ENCODE measurements at places on chromosomes 4 and X. TPM values are rescaled to one million over a fixed set of nuclear protein-coding genes. Genes with fewer than 3 reads are reported as not detected.

Gene FGF5
- not detected for total RNA-seq

Gene DACH2
- total RNA-seq: not detected

Gene MMAA
- 3.9 TPM for total RNA-seq

GRCh38 chrX:15643786-15644559 is 20.6 kb downstream of the CLTRN start:
- H3K4me1 ChIP-seq: no peaks in the 10 kb centered on the region
- no peak overlapping the region for H3K4me3 ChIP-seq
- no peaks in the 10 kb centered on the region for H3K27me3 ChIP-seq
- DNase-seq: no peak
- no peak overlapping the region for H3K27ac ChIP-seq
- no peaks in the 10 kb centered on the region for H3K36me3 ChIP-seq

- H3K27me3 ChIP-seq: no peaks in the 10 kb centered on the region
- H3K4me3 ChIP-seq: no peak overlapping the region
- H3K36me3 ChIP-seq: no peaks in the 10 kb centered on the region
- no peak overlapping the region for H3K27ac ChIP-seq
- no peaks in the 10 kb centered on the region for H3K4me1 ChIP-seq
Measured at GRCh38 chr4:188778905-188779304, 639.7 kb downstream of the TRIML1 start.

Data from vagina (tissue), 2 donors.